Activated CD4-positive, alpha-beta T cell treated with anti-CD3 and anti-CD28 coated beads, Interleukin-2, amount 50 U/mL, for 48 hours (primary cell): ENCODE measurements at places on chromosomes 12 and 14.

DNA sequence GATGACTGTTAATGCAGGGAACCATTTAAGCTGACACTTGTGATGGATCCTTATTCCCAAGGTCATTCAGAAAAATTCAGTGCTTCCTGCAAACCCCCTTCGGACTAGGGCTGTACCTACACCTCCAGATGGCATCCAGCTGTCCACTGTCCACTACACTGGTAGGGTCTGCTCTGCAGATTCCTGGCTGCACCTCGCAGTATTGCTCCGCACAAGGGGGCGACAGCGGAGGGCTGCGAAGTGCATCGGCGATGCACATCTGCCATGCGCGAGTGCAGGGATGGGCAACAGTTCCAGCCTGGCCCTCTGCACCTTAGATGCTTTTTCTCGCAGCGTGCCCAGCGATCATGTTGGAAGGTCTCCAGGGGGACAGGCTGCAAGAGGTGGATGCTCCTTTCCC, 55.5 kb downstream of the KCNA5 start:
- no peak for DNase-seq

DNA sequence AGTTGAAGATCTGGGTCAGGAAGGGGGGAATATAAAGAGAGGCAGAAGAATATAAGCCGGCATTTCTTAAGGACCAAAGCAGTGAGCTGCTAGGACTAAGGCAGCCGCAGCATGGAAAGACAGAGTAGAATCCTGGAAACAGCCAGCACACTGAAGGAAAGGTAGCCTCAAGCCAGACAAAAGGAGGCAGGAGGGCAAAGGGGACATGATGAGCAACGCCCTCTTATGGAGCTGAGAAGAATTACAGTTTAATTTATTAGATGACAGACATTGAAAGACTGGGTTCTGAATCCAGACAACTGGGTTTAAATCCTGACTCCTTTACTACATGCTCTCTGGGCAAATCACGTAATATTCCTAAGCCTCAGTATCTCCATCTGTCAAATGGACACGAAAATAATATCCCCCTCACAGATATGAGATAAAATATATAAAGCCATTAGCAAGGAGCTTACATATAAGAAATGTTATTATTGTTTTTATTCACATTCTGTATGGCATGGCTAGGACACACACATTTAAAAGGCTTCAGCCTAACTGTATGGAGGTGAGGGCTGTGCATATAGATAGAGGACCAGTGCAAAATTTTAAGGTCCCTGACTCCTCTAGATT, 8.1 kb upstream of the PCED1B start:
- no peak for DNase-seq

GRCh38 chr12:123083661-123084571, 67.0 kb downstream of the PITPNM2 start:
- no peak for DNase-seq

- no peak for DNase-seq
Observed at GRCh38 chr12:91100906-91101305, 10.4 kb downstream of the LUM start.

- DNase-seq, result no peak
Observed at GRCh38 chr14:101223127-101223526, 319.6 kb upstream of the RTL1 start.

DNA sequence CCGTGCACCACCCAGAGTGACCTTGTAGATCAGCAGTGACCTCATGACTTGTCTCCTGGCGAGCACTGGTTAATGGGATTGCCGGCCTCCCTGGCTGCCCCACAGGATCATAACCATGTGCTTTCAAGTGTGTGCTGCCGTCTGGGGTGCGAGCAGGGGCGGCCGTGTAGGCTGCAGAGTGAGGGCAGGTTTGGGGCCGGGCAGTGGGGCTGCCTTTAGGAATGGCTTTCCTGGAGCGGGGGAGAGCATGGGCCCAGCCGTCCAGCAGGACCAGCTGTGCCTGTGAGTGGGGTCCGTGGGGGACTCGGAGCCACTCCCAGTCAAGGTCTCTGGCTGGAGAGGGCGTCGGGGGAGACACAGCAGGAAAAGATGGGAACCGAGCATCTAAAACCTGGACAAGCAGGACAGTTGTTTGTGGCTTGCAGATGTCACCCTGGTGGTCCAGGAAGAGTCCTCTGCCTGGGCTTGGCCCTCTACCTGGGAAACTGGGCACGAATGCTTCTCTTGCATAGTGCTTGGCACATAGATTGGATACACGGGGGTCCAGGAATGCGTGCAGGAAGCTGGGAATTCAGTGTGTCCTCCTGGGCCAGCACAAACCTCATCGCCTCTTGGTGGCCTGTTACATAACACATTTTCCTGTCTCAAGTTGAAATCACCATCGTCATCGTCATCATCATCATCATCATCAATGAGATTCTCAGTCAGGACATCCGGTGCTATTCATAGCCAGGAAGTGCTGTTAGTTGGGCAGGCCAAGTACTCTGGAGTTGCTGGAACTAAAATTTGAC, 96.0 kb downstream of the ADGRD1 start:
- DNase-seq, result no peak

DNA sequence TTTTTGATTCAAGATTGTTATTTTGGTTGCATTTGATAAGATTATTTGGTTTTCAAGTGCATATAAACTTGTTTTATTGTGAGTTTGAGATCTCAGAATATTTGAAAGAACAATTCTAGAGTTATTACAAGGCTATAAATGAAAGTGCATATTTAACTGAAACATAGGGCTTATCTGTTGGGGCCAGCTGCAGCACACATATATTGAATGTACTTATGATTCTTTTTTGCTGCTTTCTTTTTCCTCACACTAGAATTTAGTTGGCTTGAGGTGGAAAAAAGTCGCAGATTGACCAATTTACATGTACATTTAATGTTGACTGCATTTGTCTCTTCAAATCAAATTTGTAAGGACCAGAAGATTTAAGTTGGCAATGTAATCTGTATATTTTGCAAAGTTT, 88.0 kb downstream of the PCNX1 start:
- DNase-seq, result no peak

- DNase-seq, result no peak
Observed at GRCh38 chr12:103772367-103773108, 68.5 kb downstream of the NT5DC3 start.

DNA sequence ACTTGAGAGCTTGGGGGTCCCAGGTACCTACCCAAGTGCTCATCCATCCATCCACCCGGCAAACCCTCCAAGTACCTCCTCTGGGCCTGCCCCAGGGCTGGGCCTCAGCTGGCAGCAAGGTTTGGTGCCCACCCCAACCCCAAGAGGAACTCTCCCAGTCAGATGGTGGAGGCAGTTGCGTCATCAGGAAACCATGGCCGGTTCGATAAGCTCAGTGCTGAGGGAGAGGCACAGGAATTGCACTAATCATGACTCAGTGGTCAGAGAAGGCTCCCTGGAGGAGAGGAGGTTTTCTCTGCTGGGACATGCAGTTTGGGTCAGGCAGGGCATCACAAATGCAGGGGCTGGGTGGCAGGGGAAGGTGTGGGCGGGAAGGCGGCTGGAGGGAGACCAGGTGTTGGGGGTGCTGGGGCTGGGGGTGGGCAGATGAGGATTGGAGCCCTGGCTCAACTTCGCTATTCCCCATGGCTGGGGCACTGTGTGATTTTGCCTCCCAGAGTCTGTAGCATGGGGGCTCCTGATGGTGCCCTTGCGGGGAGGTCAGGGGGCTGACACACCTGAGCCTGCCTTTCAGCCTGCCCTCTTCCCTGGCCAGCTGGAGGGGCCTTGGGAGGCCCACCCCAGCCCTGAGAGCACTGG, 32.2 kb downstream of the SH2B3 start:
- no peak for DNase-seq

GRCh38 chr14:86892152-86892956, 1100.6 kb downstream of the GALC start:
- no peak for DNase-seq

GRCh38 chr12:76506149-76506548, 53.4 kb downstream of the OSBPL8 start:
- no peak for DNase-seq

GRCh38 chr12:109982210-109982609, 14.0 kb downstream of the GIT2 start:
- DNase-seq, result no peak

GRCh38 chr14:85867450-85867849, 337.5 kb downstream of the FLRT2 start:
- no peak for DNase-seq

- DNase-seq, result peak; percentile 56
Observed at GRCh38 chr14:76953311-76953945, 75.1 kb downstream of the IRF2BPL start.

- no peak for DNase-seq
Observed at GRCh38 chr14:94123868-94124267, 5.5 kb downstream of the IFI27L2 start.

DNA sequence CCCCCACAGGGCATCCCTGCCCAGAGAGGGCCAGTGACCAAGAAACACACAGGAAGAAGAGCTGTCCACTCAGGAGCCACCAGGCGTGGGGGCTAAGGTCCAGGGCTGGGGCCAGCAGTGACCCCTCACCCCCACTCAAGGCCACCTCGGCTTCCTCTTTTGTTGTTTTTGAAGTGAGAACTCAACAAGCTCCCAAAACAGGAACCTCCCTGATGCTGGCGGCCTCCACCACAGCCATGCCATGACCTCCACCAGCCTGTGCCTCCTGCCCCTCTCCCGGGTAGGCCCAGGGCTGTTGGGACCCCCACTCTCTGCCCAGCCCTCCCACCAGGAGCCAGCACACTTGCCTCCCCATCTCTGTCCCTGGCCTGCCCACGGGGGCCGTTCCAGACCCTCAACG, 7.8 kb downstream of the AKT1 start:
- DNase-seq, result no peak

GRCh38 chr12:49503674-49504180, 35.1 kb upstream of the KCNH3 start:
- no peak for DNase-seq
